ENCODE measurements at places on chromosomes 4 and X. TPM values are rescaled to one million over a fixed set of nuclear protein-coding genes. Genes with fewer than 3 reads are reported as not detected.

GRCh38 chr4:173056710-173057109 lies 111.9 kb upstream of the GALNT7 start:
- DNase-seq, result no peak

Gene COX18
- 7.8 TPM for total RNA-seq

DNA sequence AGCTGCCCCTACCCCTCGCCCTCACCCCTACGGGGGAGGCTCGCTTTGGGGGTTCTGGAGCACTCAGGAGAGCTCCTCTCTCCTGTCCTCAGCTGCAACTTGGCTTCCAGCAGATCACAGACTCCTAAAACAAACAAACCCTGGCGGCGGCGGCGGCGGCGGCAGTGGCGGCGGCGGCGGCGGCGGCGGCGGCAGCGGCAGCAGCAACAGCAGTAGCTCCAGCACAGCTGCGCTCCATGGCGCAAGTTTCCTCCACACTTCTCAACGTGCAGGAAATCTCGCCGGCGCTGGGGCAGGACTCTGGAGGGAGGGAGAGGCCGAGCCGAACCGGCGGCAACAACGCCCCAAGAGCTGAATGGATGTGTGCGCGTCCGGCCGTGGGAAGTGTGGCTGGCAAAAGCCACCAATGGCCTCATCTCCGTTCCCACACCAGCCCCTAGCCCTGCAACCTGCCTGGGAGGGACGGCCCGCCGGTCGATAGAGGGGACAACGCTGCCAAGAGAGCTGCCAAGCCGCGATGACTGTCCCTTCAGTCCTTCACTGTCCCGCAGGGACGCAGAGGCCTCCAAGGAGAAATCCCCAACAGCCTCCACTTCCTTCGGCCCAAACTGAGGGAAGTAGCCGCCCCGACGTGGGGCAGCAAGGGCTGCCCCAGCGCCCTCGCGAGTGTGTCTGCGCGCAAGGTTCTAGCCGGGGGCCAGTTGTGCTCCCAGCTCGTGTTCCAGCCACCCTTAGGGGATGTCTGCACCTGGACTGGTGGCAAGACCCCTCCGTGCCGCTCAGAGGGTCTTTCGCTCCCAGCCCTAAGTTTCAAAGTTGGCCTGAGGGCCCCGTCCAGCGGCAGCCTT lies 775 bp downstream of the SHROOM4 start:
- peak; percentile 84 for DNase-seq

GRCh38 chrX:50838820-50839600 lies 25.0 kb upstream of the SHROOM4 start:
- DNase-seq, result no peak

DNA sequence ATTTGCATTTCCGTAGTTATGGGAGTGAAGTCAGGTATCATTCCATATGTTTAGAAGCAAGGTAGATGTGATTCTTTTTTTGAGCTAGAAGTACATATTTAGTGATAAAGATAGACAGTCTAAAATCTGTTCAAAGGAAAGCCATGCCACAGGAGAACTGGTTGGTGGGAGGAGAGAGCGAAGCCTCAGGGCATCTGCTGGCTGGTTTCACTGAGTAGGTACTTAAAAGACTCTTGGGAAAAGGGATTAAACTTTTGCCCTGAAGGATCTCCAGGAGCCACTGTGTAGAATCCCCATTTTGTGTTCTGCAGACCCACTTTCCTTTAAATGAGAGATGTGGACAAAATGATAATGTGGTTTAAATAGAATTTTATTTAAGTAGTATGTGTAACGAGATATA lies 89.6 kb downstream of the SHROOM2 start:
- no peak for DNase-seq

Gene CTAG1A
- not detected for total RNA-seq

GRCh38 chrX:86148594-86148993 lies 343 bp downstream of the DACH2 start:
- DNase-seq, result no peak

DNA sequence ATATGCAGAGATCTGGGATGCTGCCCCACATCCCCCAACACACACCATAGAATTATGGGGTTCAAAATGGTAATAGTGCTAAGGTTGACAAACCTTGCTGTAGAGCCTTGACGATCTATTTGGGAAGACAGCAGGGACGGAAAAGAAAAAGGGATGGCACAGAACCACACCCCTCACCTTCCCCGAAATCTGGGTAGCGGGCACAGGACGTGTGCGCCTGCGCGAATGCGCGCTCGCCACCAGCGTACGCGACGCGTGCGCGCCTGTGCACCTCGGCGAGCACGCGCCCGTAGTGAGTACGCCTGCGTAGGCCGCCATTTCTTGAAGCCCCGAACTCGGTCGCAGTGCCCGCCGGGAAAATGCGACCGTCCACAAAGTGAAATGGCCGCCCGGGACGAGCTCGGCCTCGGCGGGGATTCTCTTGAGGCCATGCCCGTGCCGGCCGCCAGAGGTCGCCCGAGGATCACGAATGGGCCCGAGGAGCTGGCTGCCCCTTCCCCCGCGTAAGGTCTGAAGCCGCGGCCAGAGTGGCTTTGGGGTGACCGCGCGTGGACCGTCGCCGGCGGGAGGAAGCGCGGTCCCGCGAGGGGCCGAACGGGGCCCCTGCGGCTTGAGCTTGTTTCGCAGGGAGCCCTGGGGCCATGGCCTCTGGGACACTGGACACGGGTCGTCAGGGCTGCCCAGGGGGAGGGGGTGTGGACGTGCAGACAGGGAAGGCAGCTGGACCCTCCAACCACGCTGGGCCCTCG lies 43.6 kb downstream of the ZNF185 start:
- DNase-seq, result peak; percentile 97

Gene TCP11X2
- total RNA-seq, result not detected
